Aorta (tissue), 5 donors: ENCODE measurements at places on chromosomes 11 and 22. TPM values are rescaled to one million over a fixed set of nuclear protein-coding genes. Genes with fewer than 3 reads are reported as not detected.
A peak's percentile ranks its signal among the peaks of the same experiment; 100 is the strongest.

The GAS2 gene
- 0.18 TPM for polyA plus RNA-seq

- no peak for DNase-seq
Measured at GRCh38 chr11:41398175-41398574, 61.3 kb downstream of the LRRC4C start.

DNA sequence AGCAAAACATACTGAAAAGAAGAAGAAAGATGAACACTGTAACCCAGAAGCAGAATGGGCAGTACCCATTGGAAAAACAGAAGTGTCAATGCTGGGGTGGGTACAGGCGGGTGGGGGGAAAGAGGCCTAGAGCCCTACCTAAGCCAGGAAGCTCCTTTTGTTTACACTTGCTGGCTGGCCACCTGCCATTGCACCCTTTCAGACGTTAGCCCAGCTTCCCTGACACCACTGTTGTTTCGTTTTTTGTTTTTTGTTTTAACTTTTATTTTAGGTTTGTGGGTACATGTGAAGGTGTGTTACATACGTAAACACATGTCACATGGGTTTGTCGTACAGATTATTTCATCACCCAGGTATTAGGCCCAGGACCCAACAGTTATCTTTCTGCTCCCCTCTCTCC is 55.4 kb downstream of the PLEKHA7 start:
- no peak for DNase-seq

The PDHX gene
- 15.3 TPM for polyA plus RNA-seq

- DNase-seq = no peak
Measured at GRCh38 chr11:33402066-33402465, 144.9 kb downstream of the HIPK3 start.

GRCh38 chr22:44117746-44118145 is 63.0 kb upstream of the PARVG start:
- DNase-seq = no peak

GRCh38 chr22:30566125-30566524 is 8.3 kb downstream of the GAL3ST1 start:
- DNase-seq = no peak

The DGAT2 gene
- 0.41 TPM for polyA plus RNA-seq

- DNase-seq = no peak
Measured at GRCh38 chr22:29263791-29264276, 3.9 kb downstream of the RHBDD3 start.

- no peak for DNase-seq
Measured at GRCh38 chr11:128644576-128644975, 49.3 kb upstream of the FLI1 start.

The SHANK2 gene
- polyA plus RNA-seq = not detected

GRCh38 chr11:17713851-17714250 is 5.5 kb upstream of the MYOD1 start:
- DNase-seq = no peak

GRCh38 chr11:96254087-96254486 is 88.9 kb downstream of the MAML2 start:
- DNase-seq = no peak

DNA sequence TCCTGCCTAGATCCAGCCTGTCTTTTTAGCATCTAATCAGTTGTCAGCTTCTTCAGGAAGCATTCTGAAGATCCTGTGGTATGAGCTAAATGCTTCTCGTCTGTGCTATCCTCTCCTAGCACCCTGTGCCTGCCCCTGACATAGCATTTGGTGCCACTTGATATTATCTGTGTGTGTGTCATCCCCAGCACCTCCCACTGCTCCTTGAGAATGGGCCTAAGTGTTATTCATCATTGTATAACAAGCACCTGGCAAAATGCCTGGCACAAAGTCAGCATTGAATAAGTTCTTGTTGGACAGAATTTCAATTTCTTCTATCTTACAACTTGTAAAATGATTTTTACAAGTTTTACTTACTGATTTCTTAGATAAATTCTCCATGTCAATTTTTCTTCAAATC is 28.1 kb upstream of the OLFML1 start:
- no peak for DNase-seq

The FADD gene
- polyA plus RNA-seq = 10.7 TPM

DNA sequence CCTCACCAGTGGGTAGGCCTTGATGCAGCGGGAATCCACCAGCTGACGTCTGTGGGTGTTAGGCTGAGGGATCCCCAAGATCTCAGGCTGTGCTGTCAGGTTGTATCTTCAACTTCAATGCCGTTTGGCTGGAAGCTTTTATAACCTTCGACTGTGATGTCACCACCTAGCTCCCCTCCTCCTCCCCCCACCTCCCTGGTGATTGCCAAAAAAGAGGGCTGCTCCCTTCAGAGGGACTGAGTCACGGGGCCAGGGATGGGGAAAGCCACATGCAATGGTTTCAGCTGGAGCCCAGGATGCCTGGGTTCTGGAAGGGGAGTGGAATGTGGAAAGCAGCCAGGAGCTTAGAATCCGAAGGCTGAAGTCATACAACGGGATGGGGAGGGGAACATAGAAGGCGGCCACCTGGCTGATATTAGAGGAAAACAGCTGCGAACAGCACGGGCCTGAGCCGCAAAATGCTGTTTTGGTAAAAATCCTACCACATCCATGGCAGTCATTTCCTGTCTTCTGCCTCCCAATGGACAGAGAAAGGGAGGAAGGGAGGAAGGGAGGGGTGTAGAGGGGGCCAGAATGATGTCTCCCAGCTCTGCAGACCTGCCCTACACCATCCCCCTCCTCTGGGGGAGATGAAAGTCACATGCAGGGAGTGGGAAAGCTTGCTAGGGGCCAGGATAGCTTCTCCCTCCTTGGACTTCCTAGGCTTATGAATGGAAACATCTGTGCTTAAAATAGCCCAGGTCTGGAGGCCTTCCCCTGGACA is at the start of gene LRRN4CL:
LRRN4CL (minus strand) TSS at position 110 of the 763 bp plus-strand sequence. CDS start 1,022 bp downstream, outside the sequence.
- DNase-seq = peak; percentile 82

The SERHL2 gene
- polyA plus RNA-seq = 1.6 TPM

GRCh38 chr11:117986981-117987574 is 884 bp downstream of the IL10RA start:
- no peak for DNase-seq

GRCh38 chr11:33869481-33870422 is 22.1 kb downstream of the LMO2 start:
- peak; percentile 81 for DNase-seq

DNA sequence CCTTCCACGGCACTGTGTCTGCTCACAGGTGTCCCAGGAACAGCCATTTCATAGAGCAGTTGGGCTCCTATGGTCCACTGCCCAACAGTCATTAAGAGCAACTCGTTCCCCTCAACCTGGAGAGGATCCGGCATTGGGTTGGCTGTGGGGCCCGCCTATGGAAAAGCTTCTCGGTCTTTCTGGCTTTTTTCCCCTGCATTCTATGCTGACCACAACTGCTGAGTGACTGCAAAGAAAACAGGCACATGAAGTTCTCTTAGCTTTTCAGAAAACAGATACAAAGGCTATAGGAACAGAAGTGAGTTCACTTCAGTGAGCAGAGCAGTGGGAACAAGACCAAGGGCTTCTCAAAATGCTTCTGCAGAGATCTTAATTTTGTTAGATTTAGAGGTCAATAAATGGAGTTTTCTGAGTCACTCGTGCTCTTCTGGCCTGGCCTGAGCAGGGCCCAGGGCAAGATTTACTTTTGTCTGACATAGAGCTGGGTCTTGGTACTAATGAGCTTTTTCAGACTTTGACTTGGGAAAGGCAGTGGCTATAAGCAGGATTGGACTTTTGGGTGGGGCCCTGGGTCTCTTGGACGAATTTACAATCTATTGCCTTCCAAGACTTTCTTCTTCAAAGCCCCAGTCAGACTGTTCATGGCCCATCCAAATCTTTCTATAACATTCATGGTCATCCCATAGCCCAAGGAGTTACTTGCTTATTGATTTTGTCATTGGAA is 13.6 kb upstream of the APOL5 start:
- DNase-seq = no peak

DNA sequence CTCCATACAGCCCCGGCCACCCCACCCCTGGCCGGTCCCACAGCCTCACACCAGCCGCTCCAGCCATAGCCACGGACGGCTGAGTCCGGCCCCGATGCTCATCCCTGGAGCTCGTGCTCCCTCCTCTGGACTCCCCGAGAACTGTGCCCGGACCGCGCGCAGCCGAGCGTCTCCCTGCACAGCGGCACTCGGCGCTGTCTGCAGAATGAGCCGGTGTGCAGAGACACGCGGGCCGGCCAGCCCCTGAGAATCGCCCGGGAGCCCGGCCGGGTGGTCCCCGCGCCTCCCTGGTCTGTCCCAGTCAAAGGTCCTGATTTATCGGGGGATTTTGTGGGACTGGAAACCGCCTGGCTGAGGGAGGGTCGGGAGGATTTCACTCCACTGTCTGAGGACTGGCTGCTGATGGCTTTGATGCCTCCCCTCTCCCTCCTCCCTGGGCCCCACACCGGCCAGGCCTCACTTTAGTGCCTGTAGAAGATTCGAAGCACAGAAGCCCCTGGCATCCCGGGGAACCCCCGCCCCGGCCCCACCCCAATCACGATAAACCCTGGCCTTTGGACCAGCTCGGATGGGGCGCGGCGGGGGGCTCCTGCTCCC is 102.7 kb downstream of the BRD1 start:
- no peak for DNase-seq

The TMEM191B gene
- not detected for polyA plus RNA-seq

The SCGB1A1 gene
- polyA plus RNA-seq = 0.61 TPM

The CARD18 gene
- polyA plus RNA-seq = not detected

DNA sequence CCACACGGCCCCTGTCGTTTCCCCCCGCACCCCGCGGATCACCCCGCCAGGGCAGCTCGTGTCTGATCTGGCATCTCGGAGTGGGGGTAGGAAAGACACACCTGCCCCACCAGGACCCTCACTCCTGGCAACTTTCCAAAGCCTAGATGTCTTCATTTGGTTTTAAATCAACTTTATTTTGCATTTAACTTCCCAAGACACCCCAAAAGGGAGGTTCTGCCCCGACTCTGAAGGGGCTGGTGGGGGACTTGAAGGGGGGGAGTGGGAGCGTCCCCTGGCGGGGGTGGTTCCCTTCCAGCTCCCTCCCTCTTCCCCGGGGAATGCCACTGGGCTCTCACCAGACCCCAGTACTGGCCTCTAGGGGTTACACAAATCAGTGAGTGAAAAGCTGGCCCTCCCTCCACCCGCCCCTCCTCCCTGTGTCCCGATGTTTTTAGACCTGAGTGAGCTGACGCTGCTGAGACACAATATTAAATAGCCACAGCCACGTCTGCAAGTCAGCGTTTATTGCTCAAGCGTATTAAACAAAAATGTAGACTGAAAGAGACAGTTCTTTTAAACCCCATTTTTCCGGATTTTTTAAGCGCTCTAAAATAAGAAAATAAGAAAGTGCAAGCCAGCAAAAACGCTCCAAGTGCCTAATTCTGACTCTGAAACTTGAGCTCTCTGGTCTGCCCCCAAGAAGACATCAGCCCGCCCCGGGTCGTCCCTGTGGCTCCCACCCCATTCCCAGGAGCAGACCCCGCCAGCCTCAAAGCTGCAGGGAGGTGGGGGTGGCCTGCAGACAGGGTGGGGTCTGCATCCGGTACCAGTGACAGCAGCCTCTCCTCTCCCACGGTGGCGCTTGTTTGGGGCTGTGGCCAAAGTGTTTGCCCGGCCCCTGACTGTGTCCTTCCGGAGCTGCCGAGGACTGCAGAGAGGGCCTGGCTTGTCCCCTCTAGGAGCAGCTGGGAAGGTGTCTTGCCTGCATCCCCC is 1.1 kb upstream of the TTLL8 start:
- no peak for DNase-seq

DNA sequence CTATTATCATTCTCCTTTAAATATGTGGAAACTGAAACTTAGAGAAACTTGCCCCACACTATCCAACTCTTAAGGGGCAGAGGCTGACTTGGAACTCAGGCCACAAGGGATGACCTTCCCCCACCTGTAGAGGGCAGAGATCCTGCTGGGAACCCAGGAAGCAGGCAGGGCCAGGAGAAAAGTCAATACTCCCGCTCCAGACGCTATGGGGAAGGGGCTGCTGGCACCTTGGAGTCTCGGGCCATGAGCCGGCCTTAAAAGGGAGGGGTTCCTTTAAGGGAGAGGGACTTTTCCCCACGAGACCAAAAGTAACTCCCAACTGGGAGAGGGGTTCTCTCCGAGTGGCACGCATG is 620 bp upstream of the ANO5 start:
- peak; percentile 29 for DNase-seq

- DNase-seq = no peak
Measured at GRCh38 chr11:128852327-128853023, 14.6 kb downstream of the KCNJ1 start.

DNA sequence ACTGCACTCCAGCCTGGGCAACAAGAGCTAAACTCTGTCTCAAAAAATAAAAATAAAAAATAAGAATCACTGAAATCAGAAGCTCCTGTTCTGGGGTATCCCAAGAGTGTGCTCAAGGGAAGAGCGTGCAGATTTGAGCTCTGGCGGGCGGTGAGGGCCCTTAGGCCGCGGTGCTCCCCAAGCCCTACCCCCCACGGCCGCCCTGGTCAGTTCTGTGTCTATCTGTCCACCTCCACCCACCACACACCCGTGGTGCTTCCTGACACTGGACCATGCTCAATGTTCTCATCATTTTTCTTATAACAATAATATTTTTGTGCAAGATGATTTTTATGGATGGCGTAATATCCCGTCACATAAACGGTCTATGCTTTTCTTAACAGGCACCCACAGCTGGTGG is 71.1 kb downstream of the RTL6 start:
- no peak for DNase-seq

GRCh38 chr11:66369073-66369894 is 2.3 kb downstream of the SLC29A2 start:
- no peak for DNase-seq

DNA sequence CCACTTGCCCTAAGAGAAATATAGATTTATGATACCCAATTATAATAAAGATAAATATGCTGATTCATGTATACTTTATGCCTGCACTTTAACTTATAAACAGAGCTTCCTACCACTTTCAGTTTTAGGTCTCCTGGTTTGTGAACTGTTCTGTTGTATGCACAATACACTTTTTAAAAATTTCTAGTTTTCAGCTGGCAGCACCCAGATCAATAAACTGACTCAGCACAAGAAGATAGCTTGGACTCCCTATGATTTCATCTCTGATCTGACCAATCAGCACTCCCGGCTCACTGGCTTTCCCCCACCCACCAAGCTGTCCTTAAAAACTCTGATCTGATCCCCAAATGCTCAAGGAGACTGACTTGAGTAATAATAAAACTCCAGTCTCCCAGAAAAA is 33.5 kb upstream of the FAM181B start:
- DNase-seq = no peak

The IRAG1 gene
- 135 TPM for polyA plus RNA-seq

DNA sequence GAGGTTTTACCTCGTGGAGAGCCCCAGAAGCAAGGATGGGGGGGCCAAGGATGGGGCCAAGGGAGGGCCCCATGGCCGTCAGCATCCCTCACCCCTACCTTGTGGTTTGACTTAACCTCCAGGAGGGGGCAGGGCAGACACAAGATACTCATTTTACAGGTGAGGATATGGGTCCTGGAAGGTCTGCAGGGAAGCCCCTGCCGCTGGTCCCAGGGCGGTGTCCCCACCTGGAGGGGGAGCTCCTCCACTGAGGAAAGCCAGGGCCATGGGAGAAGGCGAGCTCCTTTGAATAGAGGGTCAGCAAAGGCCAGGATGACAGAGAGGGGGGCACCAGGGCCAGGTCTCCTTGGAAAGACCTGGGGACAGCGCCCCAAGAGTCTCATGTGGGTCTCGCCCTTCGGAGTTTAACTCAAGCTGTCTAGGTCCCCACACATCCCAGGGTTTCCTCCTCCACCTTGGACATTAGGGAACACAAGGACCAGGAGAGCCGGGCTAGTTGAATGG is 5.9 kb upstream of the ADORA2A start:
- no peak for DNase-seq

The OSM gene
- 1.4 TPM for polyA plus RNA-seq
